AML-193 (cell line): ENCODE measurements at places on chromosomes 2 and 18.

- DNase-seq: no peak
Measured at GRCh38 chr18:9177031-9177430, 40.5 kb downstream of the ANKRD12 start.

- no peak for DNase-seq
Measured at GRCh38 chr2:49371128-49371701, 216.9 kb upstream of the FSHR start.

- no peak for DNase-seq
Measured at GRCh38 chr2:38301969-38302702, 74.9 kb downstream of the ATL2 start.

- no peak for DNase-seq
Measured at GRCh38 chr2:142286618-142287017, 155.8 kb upstream of the LRP1B start.

DNA sequence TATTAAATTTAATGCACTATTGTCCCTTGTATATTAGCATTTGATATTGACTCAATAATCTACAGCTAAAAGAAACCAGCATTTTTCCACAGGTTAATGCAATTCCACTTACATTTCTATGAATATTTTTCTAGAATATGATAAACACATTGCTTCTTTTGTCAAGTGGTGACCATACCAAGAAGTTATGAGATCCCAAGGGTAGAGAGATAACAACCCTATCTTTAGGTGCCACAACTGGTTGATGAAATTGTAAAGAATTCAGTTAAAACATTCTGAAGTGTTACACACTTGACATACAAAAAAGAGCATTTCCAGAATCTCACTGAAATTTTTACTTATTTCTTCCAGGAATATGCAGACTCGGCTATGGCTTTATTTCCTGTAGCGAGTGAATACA is 56.0 kb downstream of the ABCG8 start:
- no peak for DNase-seq

DNA sequence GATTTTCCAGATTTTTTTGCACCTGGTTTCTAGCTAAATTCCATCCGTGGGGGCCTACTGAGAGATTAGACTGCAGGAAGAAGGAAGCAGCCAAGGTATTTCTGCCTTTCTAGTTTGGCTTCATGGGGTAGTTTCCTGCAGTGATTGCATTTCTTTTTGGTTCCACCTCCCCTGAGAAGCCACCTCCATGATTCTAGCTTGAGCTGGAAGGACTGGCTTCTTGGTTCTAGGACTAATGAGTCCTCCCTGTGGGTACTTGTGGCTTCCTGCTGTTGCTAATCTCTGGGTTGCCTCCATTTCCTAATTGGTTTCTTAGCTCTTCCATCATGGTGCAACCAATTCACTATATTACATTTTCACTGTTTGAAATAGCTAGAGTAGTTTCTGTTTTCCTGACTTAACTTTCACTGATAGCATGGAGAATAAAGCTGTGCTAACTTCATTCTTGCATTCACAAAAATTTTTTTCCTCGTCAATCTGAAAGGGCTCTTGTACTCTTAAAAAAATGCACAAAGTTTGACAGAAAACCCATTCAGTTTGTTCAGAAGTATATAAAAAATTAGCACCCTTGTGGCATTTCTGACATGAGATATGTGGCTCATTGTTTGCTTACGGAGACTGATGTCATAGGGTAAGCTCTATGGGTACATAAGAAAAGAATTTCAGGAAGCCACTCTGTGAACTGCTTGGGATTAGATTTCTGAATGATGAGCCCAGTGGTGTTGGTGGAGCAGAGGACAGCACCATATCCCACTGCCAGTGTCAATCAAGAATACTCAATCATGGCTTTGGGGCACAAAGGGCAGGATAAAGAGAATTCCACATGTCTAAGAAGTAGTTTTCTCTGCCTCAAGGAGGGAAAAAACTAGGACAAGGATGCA is 242.8 kb upstream of the RBMS1 start:
- no peak for DNase-seq

DNA sequence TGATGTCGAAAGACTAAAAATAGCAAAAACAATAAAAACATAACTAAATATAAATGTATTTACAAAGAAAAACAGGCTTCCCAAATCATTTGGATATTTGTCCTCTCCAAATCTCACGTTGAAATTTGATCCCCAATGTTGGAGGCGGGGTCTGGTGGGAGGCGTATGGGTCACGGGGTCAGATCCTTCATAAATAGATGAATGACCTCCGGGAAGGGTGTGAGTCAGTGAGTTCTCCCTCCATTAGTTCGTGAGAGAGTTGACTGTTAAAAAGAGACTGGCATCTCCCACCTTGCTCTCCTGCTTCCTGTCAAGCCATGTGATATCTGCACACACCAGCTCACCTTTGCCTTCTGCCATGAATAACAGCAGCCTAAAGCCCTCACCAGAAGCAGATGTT is 703.0 kb downstream of the TMEM182 start:
- no peak for DNase-seq

DNA sequence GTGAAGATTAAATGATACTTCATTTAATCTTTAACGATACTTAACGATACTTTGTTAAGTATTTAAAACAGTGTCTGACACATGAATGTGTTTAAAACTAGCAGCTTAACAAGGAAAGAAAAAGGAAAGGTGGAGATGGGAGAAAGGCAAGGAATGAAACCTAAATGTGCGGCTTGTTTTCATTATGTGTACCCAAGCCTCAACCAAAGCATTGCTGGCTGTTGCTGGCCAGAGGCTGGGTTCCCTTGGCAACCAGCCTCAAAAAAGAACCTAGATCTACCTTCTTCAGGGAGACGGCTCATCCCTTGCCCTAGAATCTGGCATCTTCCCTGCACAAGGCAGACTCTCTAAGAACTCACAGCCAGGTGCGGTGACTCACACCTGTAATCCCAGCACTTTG is 13.8 kb upstream of the PCBP1 start:
- no peak for DNase-seq

GRCh38 chr2:19409046-19409445 is 50.6 kb upstream of the OSR1 start:
- no peak for DNase-seq

GRCh38 chr2:216884347-216884746 is 24.5 kb upstream of the TNP1 start:
- no peak for DNase-seq

- DNase-seq: no peak
Measured at GRCh38 chr2:238905644-238906043, 57.8 kb downstream of the TWIST2 start.

DNA sequence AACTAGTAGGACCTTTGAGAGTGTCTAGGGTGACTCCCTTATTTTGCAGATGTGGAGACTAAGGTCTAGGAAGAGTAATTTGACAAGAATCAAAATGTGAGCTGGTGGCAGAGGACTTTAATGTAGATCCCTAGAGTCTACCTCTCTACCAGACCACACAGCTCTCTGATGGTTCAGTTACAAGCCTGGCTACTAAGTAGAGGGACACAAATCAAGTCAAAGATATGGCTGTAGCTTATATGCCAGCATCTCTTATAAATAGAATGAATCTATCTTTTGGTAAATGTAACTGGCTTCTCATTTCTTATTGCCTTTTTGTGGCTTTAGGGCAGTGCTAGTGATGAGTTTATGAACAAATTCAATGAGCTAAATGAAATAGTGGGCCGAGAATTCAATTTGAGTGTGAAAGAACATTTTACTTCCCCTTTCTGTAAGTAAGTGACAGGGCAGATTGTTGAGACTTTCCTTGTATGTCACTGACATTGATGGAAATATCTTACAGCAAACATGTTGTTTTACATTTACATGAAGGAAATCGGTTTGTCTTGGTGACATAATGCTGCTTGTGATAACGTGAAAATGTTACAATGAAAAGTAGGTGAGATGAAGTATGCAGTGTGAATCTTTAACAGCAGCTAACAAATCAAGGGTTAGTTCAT is 28.3 kb downstream of the CSRNP3 start:
- DNase-seq: no peak

- DNase-seq: no peak
Measured at GRCh38 chr18:48782381-48782861, 168.3 kb downstream of the SMAD7 start.

DNA sequence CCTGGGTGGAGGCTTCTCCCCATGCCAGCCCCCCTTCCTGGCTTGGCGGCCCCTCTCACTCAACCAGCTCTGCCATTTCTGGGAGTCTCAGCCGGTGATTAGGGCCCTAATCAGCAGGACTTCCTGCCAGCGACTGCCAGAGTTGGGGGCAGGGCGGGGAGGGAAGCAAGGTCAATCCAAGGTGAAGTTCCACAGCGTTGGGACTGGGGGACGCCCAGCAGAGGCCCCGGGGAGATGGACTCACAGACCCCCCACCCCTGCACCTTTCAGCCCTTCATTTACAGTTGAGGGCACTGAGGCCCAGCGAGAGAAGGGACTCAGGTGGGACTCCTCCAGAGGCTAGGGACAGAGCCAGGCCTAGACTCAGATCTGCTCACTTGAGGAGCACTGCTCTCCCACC is 65.3 kb downstream of the TNS1 start:
- no peak for DNase-seq

DNA sequence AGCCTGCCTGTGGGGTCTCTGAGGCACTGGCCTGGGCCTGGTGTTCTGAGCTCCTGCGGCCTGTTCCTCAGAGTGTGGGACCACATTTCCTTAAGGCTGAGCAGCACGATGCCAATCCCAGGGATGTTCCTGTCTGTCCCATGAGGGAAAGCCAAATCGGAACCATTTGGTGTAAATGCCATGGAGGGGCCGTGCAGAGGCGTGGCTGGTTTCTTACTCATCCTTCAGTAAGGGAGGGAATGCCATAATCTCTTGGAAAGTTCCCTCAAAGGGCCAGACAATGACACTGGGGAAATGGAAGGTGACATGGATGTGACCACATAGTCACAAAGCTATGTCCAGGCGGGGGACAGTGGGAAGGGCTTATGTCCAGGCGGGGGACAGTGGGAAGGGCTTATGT is 14.4 kb upstream of the PTMA start:
- no peak for DNase-seq

- DNase-seq: no peak
Measured at GRCh38 chr2:20552847-20553246, 98.1 kb downstream of the HS1BP3 start.

DNA sequence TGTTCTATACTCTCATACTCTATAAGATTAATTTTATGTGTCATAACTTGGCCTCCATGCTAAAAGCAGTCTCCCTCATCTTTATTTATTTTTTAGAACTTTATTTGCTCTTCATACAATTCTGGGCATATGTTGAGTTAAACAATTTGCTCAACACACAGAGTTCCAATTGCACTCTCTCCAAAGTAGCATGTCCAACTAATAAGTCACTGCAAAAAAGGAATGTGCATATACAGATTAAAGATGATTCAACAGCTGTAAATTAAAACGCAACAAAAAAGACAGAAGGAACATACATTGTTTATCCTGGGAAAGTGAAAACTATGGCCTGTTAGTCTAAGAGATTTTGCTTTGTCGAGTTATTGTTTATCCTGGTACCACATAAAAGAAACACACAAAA is 277.7 kb upstream of the ACVR2A start:
- DNase-seq: no peak

GRCh38 chr2:26658691-26659346 is 17.7 kb upstream of the CIB4 start:
- no peak for DNase-seq

DNA sequence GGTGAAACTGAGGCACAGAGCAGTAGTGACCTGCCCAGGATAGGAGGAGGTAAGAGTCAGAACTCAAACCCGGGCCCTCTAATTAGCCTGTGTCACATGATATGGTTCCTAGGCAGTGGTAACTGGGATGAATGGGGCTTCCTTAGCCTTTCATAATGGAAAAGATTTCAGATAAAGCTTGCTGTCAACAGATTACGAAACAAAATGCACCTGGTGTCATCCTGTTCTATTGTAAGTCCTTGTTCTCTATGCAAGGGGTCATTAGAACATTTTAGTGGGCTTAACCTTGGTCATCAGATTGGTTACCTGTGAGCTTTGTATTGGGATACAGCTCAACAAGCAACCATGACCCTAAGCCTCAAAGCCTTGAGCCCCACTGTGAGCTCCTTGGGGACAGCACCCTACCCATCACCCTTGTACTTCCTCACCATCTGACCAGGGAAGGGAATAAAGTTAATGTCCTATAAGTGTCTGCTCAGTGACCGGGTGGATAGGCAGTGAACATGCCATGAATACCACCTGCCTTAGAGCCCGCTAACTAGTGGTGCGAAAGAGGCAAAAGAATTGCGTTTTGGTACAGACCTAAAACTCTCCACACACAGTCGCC is 70.3 kb upstream of the RMDN2 start:
- no peak for DNase-seq

DNA sequence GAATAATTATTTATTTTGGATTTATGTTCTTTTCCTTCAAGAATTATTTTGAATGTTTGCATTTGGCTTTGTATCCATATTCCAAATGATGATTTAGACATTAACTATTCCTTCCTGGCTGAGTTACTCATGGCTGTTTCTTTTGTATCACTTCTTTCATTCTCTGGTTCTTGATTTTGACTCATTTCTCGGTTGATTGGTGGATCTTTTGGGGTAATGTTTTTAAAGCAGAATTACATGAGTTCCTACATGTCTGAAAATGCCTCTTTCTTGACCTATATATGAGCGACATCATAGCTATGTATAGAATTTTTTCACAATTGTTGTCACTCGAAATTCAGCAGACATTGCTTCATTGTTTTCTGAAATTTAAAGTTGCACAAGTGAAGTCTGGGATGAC is 39.5 kb downstream of the CYP26B1 start:
- no peak for DNase-seq
